ENCODE measurements at places on chromosomes 5 and 9.

DNA sequence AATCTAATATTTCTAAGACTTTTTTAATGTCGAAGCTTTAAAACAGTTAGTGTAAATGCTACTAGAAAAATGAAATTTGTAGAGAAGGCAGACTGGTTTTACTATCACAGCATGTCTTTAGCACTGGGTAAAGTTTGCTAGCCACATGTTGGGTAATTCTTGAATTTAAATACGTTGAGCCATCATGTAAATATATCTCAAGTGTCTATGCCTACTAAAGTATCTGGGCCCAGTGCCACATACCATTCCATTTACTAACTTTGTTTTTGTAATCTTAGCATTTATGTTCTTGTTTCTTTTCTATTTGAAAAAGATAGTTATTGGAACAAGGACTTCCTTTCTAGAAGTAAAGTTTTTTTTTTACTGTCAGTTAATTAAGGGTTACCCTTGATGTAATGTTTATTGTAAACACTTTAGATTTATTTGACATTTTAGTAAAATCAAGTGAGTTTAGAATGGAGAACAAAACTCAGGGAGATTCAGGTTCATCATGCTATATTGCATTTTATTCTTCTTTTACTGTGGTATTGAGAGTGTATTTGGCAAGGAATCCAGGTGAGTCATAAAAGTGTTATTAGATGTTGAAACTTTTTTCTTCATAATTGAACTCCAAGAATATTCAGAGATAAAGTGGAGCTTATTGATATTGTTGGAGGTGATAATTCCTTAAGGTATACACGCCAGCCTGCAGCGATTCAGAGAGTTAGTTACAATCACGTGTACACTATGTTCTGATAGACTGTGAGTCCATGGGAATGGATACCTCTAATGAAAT is 182.4 kb downstream of the CCDC171 start:
- no peak for DNase-seq

DNA sequence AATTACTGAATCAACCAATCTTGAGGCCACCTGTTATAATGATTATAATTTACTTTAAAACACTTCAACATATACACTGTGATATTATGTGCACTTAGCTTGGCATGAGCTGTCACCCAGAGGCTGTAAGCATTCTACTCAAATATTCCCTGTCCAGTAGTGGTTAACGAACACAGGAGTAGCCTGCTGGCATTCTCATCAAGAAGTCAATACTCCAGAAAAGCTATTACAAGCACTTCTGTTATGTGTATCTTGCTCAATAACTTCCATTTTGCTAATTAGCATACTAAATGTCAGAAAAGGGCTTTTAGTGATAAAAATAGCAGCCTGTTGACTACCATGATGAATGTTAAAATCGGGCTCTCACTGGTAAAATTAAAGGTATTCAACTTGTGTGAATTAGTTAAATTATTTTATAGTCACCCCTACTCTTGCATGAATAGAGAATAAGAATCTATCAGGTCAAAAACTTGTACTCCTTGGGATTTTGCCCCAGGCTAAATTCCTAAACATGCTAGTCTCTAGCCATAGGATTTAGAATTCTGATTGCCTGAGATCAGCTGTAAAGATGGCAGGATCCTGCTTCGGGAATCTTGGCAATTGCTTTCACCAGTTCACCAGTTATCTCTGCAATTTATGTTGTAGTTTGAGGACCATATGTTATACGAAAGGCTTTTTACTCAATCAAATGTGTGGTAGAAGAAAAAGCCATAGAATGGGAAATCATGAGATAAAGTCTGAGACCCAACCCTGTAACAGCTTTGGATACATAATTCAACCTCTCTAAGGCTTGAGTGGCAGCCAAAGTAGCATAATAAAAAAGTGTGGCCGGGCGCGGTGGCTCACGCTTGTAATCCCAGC is 43.4 kb upstream of the PAM start:
- DNase-seq: no peak

DNA sequence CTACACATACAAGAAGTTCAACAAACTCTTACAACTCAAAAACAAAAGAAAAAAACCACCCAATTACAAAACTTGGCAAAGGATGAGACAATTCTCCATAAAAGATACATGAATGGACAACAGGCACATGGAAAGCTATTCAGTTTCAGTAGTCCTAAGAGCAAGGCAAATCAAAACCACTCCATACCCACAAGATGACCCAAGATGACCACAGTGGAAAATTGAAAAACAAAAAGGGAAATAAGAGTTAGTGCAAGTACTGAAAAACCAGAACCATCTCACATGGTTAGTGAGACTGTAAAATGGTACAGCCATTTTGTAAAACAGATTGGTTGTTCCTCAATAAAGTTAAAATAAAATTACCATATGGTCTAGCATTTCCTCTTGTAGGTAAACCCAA is 287.1 kb upstream of the CDH9 start:
- no peak for DNase-seq

GRCh38 chr5:3237276-3237868 is 358.3 kb upstream of the IRX1 start:
- no peak for DNase-seq

DNA sequence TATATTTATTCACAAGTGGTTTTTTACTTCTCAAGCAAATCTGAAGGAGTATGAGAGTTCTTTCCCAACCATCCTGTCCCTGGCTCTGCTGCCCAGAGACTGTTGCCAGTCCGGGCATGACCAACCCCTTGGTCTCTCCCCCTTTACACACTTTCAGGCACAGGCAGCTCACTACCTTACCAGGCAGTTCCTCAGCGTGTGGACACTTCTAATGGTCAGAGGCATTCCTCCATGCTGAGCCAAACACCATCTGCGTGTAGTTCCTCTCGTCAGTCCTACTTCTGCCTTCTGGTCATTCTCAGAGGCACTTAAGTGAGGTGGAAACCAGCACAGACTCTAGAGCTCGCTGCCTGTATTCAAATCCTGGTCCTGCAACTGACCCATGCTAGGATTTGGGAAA is 56.1 kb downstream of the TSTD2 start:
- no peak for DNase-seq

DNA sequence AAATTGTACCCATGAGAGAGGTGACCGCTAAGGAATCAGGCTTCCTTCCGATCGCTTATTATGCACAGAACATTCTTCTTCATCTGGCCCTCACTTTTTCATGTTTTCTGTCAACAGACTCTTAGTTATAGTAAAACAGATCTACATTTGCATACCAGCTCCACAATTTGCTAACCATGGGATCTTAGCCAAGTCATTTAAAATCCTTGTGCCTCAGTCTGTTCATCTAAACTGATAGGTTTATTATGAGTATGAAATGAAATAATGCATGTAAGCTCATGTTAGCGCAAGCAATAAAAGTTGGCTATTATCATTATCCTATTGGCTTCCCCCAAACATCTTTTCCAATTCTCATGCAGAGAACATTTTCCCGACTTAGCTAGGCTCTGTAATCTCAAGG is 42.3 kb downstream of the FGF1 start:
- DNase-seq: no peak

DNA sequence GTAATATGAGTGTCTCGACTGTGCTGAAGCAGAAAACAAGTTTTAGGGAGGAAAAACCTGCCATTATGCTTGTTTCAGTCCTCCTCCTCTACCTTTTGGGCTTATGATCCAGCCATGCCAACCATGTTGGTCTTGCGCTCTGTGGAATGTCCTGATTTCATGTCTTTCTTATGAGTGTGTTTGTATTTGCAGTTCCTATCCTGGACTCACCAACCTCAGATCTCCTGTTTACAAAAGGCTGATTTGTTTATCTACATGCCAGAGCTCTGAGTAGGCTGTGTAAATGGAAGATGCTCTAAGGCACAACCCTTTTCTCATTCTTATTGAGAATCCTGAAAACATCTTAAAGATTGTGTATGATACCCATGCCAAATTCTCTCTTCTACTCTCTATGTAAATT is 138.6 kb downstream of the ARHGEF28 start:
- DNase-seq: no peak

- no peak for DNase-seq
Observed at GRCh38 chr5:44795496-44795895, 13.3 kb upstream of the MRPS30 start.

DNA sequence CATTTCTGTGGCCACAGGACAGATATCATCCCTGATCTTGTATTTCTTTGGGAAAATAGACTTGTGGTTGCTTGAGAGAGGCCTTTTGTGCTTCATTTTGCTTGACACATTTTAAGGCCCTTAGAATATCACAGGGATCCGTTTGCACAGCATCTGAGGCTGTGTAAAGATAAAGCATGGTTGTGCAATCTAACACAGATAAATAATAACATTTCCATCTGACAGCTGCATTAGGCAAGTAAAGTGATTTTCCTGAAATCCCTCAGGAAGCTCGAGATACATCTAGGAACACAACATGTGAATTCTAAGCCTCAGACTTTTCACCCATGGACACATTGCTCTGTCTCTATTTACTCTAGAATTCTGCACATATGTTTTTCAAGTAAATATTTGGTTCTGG is 212.8 kb upstream of the ADAMTSL1 start:
- DNase-seq: no peak

- no peak for DNase-seq
Observed at GRCh38 chr9:18319918-18320445, 154.0 kb upstream of the ADAMTSL1 start.

DNA sequence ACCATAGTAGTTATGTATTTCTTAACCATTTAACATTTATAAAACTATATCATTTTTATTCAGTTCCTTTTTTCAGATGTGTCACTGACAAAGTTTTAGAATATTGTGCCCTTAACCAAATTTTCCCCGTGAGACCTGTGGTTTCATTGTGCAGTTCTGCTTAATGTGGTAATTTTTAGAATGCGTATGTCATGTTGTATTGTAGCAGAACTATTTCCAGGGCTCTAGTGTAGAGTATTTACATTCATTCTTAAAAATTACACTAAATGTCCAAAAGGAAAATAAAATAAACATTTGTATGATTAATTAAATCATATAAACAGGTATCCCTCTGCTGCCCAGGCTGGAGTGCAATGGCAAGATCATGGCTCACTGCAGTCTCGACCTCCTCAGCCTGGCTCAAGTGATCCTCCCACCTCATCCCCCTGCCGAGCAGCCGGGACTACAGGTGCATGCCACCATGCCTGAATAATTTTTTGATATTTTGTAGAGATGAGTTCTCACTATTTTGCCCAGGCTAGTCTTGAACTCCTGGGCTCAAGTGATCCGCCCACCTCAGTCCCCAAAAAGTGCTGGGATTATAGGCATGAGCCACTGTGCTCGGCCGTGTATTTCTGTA is 15.4 kb downstream of the SERINC5 start:
- no peak for DNase-seq

DNA sequence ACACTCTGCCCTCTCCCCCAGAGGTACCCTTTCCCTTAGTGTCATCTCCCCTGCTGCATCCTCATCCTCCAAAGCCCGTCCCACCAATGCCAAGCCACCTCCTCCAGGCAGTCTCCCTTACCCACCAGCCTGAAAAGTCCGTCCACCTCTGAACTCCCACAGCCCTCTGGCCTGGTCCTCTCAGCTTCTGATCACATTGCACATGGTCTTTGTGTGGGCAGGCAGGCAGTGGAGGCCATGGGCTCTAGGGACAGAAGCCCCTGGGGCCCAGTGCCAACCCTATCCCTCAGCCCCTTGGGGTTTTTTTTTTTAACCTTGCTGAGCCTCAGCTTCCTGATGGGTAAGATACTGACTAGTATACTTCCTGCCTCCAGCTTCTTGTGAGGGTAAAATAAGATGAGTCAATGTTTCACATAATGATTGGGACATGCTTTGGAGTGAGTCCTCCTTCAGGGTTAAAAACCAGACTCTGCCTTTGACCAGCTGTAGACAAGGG is 19.4 kb downstream of the CSF1R start:
- DNase-seq: no peak

DNA sequence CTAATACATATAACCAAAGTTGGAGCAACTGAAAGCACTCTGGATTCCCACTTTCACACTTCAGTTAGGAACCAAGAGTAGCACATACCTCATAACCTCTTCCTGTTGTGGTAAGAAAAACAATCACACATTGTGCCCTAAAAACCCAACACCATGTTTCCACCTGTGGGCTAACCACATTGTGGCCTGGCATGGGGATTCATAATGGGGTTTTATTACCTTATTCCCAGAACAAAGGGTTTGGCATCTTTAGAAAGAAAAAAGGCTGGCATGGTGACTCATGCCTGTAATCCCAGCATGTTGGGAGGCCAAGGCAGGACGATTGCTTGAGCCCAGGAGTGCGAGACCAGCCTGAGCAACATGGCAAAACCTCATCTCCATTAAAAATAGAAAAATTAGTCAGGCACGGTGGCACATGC is 60.6 kb downstream of the HSD17B3 start:
- DNase-seq: no peak

- no peak for DNase-seq
Observed at GRCh38 chr5:173451031-173451430, 122.8 kb upstream of the STC2 start.

- no peak for DNase-seq
Observed at GRCh38 chr9:123997665-123998277, 13.8 kb upstream of the LHX2 start.

DNA sequence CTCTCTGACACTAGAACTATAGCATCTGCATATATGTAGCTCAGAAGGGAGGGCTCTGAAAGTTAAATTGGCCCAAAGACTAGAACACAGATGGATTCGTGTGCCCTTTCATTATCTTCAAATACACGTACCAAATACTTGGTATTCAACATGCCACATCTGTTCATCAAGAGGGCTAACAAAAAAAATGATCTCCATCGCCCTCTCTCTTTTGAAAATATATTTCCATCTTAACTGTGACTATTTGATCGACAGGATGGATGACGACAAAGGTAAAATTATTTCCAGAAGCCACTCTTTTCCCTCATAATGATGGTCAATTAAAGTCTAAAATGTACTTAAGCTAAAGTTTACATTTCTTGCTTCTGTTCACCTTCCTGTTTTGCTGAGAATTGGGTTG is 77.0 kb downstream of the SEMA6A start:
- DNase-seq: no peak

- DNase-seq: no peak
Observed at GRCh38 chr9:104944356-104944755, 16.4 kb upstream of the ABCA1 start.

DNA sequence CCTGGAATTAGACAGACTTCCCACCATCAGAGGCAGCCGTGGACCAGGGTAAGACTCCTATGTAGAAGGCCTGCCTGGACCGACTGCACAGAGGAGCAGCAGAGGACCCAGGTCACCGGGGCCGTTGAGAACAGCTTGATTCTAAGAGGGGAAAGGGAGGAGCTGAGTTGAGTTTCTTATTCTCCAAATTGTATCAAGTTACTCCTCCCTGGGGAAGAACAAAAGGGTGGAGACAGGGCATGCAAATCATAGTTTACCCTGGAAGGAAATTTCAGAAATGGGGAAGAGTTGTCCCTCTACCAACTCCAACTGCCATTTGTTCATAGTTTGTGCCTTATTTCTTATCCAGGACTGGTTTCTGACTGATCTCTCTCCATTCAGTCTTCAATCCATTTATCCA is 20.9 kb upstream of the SLC31A2 start:
- DNase-seq: no peak

GRCh38 chr5:59051951-59052350 is 469.1 kb downstream of the RAB3C start:
- no peak for DNase-seq

- DNase-seq: no peak
Observed at GRCh38 chr9:116223926-116224325, 70.3 kb downstream of the PAPPA start.
